ENCODE measurements at places on chromosomes 12 and 14.

DNA sequence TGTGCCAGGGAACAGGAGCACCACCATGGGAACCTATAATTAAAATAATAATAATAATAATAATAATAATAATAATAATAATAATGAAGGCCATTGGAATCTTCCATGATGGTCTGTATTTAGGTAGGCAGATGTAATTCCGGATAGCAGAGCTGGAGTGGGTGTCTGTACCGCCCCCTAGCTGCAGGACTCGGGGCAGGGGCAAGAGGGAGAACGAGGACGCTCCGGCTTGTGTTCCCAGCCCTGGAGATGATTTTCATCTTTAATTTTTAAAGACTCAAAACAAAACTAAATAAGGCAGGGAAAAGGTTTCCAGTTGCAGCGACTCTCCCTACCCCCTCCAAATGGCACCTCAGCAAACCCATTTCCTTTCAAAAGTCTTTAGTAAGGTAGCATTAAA, 501.1 kb downstream of the VRK1 start:
- DNase-seq = no peak

- DNase-seq = no peak
Measured at GRCh38 chr14:76057914-76058313, 72.4 kb downstream of the IFT43 start.

DNA sequence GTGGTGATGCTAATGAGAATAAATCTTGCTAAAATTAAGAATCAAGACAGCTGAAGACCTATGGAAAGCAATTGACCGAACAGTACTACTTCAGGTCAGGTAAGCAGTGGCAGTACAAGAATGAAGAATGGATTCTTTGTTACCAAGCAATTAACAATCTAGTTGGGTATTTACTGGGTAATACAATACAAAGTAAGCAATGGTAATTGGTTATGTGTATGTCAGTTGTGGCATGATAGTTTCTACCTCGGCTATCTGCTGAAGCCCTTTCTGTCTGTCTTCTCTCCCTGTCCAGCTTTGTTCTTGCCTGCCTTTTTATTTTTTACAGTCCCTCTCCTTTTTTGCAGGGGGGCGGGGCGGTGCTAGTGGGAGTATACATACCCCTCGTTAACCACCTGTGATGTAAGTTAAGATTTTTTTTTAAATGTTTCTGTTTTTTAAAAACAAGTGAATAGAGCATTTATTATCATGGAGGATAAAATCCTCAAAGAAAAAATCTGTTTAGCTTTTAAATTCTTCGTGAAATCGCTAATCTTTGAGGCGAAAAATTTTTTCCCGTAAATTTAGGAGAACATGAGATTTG, 75.9 kb downstream of the RCOR1 start:
- DNase-seq = no peak

DNA sequence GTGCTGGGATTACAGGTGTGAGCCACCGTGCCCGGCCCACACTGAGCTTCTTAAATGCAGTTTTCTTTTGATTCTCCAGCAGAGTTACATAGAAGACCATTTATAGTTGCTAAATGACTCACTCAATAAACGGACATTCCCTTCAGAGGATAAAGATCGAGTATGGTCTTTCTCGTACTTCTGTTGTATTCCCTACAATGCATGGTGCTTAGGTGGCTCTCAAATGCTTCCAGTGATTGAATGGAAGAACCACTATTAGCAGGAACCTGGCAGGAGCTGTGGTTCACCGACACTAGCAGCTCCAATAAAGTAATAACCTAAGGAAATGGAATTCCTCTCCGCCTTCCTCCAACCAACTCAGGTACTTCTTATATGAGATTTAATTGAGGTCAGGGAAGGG, 3.9 kb upstream of the GPRC5A start:
- no peak for DNase-seq

DNA sequence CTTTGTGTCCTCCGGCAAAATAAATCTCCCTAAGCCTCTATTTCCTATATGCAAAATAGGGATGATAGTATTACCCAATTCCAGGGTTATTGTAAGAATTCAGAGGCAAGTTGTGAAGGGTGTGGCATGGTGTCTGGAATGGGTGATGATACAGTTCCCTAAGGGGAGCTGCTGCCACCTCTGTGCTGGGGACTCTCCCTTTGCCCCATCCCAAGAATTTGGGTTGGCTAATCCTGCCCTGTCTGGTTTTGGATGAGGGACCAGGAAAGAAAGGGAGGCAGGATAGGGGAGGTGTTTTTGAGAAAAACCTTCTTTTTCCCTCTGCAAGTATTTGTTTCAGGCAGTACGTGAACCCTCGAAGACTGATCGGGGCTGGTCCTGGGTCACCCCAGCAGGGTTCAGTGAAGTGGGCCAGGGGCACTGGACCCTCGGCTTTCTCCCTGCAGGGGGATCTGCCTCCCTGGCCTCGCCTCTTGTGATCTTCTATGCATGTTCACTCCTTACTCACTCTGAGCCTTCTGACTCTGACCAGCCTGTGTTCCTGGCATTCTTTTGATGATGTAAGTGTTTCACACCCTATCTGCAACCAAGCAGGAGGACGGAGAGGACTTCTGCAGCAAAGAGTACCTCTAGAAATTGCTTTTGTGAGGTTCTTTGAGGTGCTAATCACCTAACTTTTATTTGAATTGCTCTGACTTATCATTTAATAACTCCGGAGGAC, 60.8 kb downstream of the RASSF3 start:
- no peak for DNase-seq

DNA sequence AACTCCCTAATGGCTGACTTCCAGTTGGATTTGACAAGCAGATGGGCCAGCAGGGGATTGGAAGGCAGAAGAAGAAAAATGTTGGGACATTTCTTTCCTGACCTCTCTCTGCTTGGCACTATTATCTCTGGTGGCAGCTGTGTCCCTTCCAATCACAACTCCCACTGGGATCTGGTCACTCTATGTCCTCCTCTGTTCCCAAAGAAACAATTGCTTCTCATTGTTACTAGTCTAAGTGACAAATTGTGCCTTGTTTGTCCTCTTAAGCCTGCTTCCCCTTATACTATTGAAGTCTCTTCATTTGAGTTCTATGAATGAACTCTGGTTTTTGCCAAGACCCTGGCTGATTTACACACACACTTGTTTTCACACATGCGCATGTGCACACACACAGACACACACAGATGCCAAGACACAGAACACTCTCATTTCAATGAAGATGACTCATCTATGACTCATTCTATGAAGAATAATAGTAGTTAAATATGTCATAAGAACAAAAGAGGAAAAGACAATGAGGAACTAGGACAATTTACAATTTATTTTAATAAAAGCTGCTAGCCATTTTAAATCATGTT, 83.0 kb upstream of the FAR2 start:
- DNase-seq = no peak

DNA sequence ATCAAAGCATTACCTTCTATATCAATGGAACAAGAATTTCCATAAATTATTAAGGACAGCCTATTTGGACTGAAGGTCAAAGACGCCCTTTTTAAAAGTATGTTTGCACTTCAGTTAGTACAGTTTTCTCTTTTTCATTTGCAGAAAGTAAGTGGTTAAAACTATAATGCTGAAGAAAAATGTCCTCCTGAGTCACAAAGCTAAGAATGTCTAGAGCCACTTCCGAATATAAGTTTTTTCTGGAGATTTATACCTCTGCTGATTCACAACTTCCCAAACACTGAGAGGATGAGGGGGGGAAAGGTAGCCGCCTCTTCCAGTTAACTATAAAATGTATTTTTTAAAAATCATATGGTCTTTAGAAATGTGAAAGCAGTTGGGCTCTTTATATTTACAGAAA, 84.9 kb downstream of the DUSP6 start:
- no peak for DNase-seq

GRCh38 chr12:54007538-54008259, 1.1 kb upstream of the HOXC8 start:
- no peak for DNase-seq

Measured in CD8-positive, alpha-beta T cell (primary cell).